ENCODE measurements at places on chromosomes 6 and 20.

- DNase-seq, result no peak
Observed at GRCh38 chr6:40555092-40555491, 32.1 kb downstream of the LRFN2 start.

- DNase-seq, result no peak
Observed at GRCh38 chr20:34396408-34396807, 33.3 kb downstream of the ITCH start.

DNA sequence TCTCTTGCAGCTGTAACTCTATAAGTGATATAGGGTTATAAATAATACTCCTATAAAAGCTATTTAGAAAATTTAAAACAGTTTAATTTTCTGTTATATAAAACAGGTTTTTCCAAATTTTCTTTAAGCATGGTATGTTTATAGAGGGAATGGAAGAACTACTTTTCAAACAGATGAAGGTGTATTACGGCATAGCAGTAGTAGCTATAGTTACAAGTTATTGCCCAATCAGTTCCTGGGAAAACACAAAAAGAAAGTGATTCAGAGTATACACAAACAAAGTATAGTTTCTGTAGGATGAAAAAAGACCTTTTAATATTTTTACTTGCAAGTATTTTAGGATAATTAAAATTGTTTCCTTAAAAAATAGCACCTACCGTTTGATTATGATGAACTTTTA, 9.8 kb downstream of the SLC17A5 start:
- no peak for DNase-seq

DNA sequence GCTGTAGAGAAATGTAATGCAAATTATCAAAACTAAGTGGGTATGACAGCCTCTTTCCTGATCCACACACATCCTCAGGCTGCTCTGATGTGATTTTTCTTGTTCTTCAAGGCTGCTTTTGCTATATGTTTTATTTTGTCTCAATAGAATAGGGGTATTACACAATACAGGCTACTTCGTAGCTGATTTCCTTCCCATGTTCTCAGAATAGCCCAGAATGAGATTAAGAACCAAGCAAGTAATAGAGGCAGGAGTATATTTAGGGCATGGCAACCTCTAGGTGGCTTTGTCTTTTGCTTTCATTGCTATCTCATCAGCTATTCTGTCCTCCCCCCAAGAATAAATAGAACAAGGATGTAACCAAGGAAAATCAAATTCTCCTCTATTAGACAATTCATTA, 241.8 kb downstream of the ALDH8A1 start:
- no peak for DNase-seq

- DNase-seq, result no peak
Observed at GRCh38 chr6:169671563-169671962, 30.3 kb downstream of the WDR27 start.

GRCh38 chr6:43715056-43715788, 27.6 kb upstream of the MRPS18A start:
- DNase-seq, result no peak
